ENCODE measurements at places on chromosomes 13 and 19.
A peak's percentile ranks its signal among the peaks of the same experiment; 100 is the strongest.

DNA sequence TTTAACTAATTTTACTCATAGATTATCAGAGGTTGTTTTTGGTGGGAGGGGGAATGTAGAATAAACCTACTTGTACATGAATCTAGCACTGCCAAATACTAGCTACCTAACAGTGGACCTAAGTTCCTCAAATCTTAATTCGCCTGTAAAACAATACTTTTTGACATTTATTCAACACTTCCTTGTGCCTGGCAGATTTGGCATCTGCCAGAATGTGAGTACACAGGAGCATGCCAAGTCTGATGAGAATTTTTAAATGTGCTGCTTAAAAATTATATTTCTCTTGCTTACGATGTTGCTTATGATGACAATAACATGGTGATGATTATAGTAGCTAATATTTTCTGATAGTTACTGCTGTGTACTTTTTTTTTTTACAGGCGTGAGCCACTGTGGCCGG lies 240.2 kb upstream of the STARD13 start:
- no peak for DNase-seq

- no peak for DNase-seq
Observed at GRCh38 chr19:8233370-8233769, 24.2 kb downstream of the CERS4 start.

- DNase-seq = no peak
Observed at GRCh38 chr19:16882146-16882545, 6.7 kb upstream of the F2RL3 start.

GRCh38 chr13:98664047-98664446 lies 87.1 kb upstream of the STK24 start:
- DNase-seq = peak; percentile 31

DNA sequence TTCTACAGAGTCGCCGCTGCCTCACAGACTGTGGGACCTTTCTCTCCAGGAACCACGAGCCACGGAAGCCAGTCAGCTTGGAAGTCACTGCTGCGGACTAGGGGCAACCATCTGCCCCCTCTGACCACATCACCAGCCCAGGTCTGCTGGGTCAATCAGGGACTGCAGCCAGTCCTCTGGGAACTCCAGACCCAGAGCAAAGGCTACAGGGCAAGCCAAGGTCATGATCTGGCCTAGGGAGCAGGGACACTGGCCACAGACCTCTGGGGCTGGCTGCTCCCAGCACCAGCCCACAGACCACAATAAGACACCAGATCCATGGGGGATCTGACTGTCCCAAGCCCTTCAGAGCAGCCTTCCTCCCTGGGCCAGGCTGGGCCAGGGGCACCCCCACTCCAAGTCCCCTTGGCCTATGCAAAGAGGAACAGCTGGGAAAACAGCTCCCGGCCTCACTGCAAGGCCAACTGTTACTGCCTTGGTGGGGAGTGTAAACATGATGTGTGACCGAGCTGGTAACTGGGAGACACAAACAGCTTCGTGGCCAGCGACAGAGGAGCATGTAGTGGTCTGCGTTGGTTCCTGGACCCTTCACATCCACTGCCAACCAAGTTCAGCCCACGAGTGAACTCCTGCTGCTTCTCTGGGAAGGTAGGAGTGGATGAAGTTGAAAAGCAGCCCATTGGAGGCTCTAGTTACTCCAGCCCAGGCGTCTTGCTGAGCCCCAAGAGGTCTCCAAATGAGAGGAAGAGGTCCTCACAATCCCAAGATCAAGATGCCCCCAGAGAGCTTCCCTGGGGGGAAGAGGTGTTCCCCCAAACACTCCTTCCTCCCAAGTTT lies 1.5 kb downstream of the AKT2 start:
- DNase-seq = no peak

DNA sequence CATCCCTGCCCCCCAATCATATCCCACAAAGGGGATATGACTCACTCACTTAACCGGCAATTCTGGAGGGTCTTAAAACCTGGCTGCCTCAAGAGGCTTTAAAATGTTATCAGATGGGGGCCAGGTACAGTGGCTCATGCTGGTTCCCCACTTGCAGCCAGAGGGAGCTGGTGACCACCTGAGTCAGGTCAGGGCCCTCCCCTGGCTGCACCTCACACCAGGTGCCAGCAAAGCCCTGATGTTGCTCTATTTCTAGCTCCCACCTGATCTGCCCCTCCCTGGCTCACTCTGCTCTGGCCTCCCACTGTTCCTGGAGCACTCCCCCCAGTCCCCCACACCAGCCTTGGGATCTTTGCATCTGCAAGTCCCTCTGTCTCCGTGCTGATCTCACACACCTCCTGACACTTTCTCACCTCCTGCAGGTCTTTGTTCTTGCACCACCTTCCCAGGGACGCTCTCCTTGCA lies 14.2 kb downstream of the HPN start:
- DNase-seq = no peak

- DNase-seq = no peak
Observed at GRCh38 chr19:7516878-7517277, 975 bp downstream of the ZNF358 start.

- peak; percentile 77 for DNase-seq
Observed at GRCh38 chr19:43148233-43148632, 38.1 kb downstream of the PSG5 start.

DNA sequence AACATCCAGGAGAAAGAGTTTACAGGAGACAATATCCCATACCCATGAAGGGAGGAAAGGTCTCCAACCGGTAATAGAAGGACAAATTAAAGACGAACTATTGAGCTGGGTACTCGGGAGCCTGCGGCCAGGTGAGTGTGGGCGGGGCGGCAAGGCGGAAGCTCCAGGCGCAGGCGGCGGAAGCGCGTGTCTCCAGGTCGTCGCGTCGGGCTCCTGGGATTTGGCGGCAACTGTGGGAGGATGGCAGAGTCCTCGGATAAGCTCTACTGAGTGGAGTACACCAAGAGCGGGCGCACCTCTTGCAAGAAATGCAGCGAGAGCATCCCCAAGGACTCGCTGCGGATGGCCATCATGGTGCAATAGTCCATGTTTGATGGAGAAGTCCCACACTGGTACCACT lies 21.6 kb upstream of the ANKRD10 start:
- no peak for DNase-seq

DNA sequence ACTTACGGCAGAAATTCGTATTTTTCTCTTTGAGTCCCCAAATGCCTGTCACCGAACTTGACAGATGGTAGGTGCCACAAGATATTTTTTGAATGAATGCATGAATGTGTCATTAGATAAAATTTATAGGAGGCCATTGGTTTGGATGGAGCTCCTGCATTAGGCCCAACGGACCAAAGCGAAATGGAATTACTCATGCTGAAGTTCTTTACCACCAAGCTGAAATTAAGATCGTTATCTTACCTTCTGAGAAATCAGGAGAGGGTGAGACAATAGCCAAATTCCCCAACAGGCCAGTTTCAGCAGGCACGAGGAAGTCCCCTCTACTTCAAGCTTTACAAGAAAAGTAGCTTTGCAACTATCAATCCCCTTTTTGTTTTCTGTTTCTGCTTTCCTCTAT lies 452.5 kb upstream of the ARGLU1 start:
- no peak for DNase-seq
